ENCODE measurements at places on chromosomes 13 and 19. TPM values are rescaled to one million over a fixed set of nuclear protein-coding genes. Genes with fewer than 3 reads are reported as not detected.

- H3K27me3 ChIP-seq: no peaks in the 10 kb centered on the region
- no peaks in the 10 kb centered on the region for H3K4me1 ChIP-seq
- H3K4me3 ChIP-seq: no peak overlapping the region
- H3K36me3 ChIP-seq: no peaks in the 10 kb centered on the region
Observed at GRCh38 chr13:41386211-41386610, 71.1 kb upstream of the RGCC start.

DNA sequence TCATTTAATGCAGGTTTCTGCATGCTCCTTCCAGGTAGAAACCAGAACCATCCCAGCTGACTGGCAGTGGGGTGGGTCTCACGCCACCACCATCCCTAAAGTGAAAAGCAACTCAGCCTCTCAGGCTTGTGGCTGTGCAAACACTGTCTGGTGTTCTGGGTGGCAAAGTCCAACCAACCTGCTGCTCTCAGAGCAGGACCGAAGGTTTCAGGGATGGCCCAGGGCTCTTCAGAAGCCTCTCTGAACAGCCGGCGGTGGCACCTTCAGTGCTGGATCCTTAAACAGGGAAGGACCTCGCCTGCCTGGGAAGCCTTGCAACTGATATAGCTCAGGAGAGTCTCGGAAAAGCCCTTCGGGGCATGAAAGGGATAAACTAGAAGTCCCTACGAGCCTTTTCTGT is 100.8 kb downstream of the COL4A1 start:
- DNase-seq: no peak
- H3K27ac ChIP-seq: no peak overlapping the region
- no peak overlapping the region for H3K4me3 ChIP-seq
- H3K4me1 ChIP-seq: no peaks in the 10 kb centered on the region

DNA sequence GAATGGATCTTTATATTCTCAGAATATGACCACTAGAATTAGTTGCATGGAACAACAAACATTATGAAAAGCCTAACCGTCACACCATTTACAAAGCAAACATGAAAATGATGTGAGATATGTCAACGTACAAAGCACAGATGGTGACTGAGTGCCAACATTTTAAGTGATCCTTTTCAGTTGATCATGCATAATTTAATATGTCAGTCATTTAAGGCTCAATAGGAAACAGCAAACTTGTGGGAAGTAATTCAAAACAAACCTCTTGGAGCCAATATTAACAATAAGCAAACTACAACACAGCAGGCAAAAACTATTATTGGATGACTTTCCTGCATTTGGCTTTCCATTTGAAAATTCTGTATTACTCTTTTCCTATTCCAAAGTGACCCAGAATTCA is 277.6 kb downstream of the SLITRK6 start:
- no peaks in the 10 kb centered on the region for H3K27me3 ChIP-seq
- no peak for DNase-seq
- no peak overlapping the region for H3K27ac ChIP-seq
- no peaks in the 10 kb centered on the region for H3K4me1 ChIP-seq

GRCh38 chr13:44968434-44968815 is 20.8 kb downstream of the NUFIP1 start:
- no peak for DNase-seq
- no peak overlapping the region for H3K27ac ChIP-seq
- peaks cover 22% of the 10 kb centered on the region for H3K36me3 ChIP-seq

GRCh38 chr13:113045251-113046127 is 60.1 kb upstream of the F7 start:
- no peaks in the 10 kb centered on the region for H3K27me3 ChIP-seq
- H3K4me3 ChIP-seq: no peak overlapping the region
- no peaks in the 10 kb centered on the region for H3K36me3 ChIP-seq
- no peak for DNase-seq

DNA sequence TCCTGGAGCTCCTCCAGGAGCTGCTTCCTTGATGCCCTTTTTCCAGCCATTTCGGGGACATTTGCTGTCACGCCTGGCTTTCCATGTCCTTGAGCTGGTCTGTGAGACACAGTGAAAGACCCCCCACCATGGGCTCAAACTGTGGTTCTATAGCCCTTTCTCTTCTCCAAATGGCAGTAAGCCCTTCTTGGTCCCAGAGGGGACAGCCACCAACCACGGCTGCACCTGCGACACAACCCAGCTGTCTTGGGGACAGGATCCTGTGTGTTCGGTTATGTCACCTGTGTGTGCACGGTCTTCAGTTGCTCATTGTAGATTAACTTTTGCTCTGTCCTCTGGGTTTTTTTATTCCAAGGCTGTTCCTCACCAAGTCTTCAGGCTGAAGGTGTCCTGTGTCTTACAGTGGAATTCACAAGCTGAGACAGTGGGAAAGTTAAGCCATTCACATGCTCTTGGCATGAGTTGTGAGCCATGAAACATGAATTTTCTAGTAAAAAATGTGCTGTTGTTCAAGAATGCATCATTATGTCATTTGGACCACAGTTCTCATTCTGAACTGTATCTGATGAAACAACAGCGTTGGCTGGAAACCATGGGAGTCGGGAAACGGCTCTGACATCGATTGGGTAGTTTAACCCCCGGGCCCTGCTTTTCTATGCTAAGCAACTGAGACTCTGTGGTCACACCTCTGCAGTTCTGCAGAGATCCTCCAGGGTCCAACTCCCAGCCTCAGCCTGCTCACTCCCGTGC is 129.5 kb upstream of the MCF2L start:
- H3K4me3 ChIP-seq: no peak overlapping the region
- peaks cover 7% of the 10 kb centered on the region for H3K36me3 ChIP-seq
- no peak overlapping the region for H3K27ac ChIP-seq

The CEACAM4 gene
- not detected for total RNA-seq

The KLK10 gene
- 33.6 TPM for total RNA-seq

The EBI3 gene
- 1.2 TPM for total RNA-seq

The CKAP2 gene
- 80.2 TPM for total RNA-seq

The C19orf85 gene
- 0.34 TPM for total RNA-seq

The ZNF737 gene
- not detected for total RNA-seq
